ENCODE measurements at places on chromosomes 2 and 18.

- no peak for DNase-seq
Observed at GRCh38 chr18:73087282-73087977, 219.6 kb upstream of the NETO1 start.

- no peak for DNase-seq
Observed at GRCh38 chr18:12768625-12769024, 65.8 kb downstream of the PSMG2 start.

DNA sequence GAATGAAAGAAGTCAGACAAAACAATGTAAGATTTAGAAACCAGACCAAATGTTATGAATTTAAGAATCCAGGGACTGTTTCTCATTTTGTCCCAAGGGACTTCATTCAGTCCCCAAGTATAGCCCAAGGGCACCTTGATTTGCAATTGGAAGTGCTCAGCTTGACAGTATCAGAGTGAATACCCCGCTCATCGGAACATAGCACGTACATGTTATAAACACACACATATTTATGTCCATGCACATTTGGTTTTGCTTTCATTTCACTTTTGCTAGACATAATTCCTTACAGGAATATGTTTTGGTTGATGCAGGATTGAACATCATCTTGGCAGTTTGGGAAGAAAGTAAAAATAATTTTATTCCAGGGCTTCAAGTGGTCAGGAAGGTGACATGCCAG lies 100.2 kb downstream of the PID1 start:
- DNase-seq: no peak

DNA sequence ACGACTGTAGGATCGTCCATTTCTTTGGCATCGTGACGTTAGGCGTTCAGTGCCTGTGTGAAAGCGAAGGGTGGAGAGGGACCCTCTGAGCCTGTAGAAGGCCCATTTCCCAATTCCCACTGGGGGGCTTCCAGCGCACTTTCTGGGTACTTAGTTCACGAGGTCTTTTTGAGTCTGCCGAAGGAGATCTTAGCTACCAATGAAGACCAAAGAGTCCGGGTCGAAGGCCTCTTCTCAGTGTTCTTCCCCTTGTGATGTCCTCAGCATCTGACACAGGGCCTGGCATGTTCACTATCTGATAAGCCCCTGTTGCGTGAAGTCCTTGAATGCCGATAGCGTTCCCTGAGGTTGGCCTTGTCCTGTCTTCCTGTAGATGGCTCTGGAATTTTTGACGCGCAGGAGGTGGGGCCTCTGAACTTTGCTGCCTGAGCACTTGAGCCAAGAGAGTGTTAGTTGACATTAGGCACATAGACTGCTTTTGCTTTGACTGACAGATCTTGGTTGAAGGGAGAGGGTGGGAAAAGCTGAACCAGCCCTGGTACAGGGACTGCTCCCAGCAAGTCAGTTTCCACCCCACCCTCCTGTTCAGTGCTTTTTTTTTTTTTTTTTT lies 52.8 kb downstream of the LDLRAD4 start:
- no peak for DNase-seq

DNA sequence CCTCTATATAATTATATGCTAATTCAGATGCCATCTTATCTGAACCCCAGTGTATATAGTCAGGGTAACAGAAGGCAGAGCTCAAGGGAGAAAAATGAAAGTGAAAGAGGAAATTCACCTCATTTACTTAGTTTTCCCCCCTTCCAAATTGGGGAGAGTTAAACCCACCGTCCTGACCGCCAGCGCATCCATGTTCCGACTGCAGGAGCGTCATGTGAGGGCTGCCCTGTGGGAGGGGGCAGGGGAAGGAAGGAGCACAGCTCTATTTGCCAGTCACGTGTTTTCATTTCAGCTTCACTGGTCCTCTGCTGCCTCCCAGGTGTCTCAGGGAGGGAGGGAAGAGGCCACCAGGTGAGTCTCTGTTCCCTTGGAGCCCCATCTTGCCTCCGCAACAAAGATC lies 13.2 kb downstream of the CNNM4 start:
- DNase-seq: no peak

DNA sequence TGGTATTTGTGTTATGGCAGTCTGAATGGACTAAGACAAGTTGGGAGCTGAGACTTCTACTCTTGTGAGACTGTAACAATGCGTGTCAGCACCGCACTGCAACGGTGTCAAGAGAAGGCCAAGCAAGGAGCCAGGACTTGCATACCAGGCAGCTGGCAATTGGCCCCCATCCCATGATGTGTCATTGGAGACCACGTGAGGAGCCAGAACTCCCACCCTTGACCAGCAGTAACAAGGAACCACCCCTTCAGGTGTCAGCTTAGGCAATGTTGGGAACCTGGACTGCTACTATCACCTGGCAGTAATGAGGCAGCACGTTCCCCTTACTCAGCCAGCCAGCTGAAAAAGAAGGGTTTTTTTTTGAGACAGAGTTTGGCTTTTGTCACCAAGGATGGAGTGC lies 32.7 kb upstream of the AGFG1 start:
- DNase-seq: no peak

- DNase-seq: no peak
Observed at GRCh38 chr2:98556344-98557033, 51.8 kb downstream of the COA5 start.

DNA sequence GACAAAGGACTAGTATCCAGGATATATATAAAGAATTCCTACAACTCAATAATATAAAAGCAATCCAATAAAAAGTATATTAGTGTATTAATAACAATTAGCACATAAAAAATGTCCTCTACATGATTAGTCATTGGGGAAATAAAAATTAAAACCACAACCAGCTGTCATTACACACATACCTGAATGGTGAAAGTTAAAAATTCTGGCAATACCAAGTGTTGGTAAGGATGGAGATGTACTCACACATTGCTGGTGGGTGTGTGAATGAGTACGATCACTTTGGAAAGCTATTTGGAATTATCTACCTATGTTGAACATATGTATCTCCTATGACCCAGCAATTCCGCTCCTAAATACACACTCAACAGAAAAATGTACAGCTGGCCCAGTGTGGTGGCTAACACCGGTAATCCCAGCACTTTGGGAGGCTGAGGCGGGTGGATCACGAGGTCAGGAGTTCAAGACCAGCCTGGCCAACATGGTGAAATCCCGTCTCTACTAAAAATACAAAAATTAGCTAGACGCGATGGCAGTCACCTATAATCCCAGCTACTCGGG lies 14.3 kb upstream of the NOL10 start:
- no peak for DNase-seq

DNA sequence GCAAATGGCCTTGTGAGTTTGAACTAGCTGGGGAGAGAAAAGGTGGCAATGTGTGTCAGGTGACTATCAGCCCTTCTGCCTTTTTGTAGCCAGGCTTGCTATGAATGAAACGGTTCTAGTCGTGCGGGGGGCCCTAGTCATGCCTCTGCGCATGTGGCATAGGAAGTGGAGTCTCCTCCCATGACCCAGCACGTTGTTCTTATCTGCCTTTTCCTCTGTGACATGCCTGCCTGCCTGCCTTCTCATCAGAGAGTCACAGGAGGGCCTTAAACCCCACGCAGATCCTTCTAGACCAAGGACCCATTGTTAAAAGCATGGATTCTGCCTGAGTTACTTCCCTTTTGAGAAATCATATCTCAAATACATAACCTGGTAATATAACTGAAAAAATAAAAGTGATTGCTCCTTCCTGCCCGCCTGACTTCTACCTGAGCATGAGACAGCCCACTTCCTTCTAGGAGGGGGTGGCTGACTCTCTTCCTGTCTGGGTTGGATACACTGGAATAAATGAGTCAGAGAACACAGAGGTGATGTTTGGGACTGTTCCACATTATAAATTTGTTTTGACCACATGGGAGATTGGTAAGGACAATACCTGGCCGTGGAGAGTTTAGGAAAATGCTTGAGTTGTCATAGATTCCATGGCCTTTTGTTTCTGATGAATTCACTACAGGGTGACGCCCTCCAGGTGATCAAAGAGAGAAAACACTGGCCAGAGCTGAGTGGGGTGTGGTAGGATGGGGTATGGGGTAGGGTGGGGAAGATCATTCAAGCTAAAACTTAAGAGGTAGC lies 49.8 kb downstream of the FBLN7 start:
- no peak for DNase-seq

GRCh38 chr2:21972586-21972985 lies 848.8 kb downstream of the TDRD15 start:
- no peak for DNase-seq

All from DMS 273 treated with DMSO at 0.1 percent for 48 hours (cell line).